ENCODE measurements at places on chromosomes 13 and 19. TPM values are rescaled to one million over a fixed set of nuclear protein-coding genes. Genes with fewer than 3 reads are reported as not detected.

The CD79A gene
- total RNA-seq = 0.70 TPM

The MICU2 gene
- total RNA-seq = 34.1 TPM

The ZNF497 gene
- 8.4 TPM for total RNA-seq

The TRIP10 gene
- 19.0 TPM for total RNA-seq

The ZNF700 gene
- 12.5 TPM for total RNA-seq

The LYPD3 gene
- total RNA-seq = 0.89 TPM

DNA sequence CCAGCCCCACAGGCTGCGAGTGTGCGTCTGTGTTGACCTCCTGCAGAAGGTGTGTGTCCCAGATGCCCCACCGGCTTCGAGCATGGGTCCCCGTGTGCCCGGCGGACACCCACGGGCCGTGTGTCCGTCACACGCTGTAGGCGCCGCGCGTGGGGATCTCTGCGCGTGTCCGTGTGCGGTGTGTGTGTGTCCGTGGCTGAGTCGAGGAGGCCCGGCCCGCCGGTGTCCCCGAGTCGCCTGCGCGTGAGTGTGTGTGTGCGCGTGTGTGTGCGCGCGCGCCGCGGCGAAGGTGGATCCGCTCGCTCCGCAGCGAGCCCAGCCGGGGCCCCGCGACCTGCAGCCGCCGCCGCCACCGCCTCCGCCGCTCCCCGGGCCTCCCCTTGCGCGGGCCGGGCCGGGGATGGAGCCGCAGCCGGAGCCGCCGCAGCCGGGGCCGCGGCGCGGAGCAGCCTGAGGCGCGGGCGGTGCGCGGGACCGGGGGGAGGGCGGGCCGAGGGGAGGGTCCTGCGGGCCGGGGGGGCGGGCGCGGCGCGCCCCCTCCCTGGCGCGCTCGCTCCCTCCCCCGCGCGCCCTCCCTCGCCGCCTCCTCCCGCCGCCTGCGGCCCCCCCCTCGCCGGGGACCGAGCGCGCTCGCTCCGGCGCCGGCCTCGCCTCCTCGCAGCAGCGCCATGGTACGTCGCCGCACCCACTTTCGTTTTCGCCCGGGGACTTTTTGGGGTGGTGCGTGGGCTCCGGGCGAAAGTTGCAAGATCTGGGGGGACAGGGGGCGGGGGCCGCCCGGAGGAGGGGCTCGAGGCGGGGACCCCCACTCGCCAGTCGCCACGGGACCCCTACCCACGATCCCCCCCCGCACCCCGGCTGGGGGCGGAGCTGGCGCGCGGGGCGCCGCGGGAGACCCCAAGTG is 7.1 kb upstream of the NFIC start:
- no peak overlapping the region for H3K27ac ChIP-seq
- peak overlapping the region; percentile 66 for H3K4me3 ChIP-seq
- DNase-seq = no peak

DNA sequence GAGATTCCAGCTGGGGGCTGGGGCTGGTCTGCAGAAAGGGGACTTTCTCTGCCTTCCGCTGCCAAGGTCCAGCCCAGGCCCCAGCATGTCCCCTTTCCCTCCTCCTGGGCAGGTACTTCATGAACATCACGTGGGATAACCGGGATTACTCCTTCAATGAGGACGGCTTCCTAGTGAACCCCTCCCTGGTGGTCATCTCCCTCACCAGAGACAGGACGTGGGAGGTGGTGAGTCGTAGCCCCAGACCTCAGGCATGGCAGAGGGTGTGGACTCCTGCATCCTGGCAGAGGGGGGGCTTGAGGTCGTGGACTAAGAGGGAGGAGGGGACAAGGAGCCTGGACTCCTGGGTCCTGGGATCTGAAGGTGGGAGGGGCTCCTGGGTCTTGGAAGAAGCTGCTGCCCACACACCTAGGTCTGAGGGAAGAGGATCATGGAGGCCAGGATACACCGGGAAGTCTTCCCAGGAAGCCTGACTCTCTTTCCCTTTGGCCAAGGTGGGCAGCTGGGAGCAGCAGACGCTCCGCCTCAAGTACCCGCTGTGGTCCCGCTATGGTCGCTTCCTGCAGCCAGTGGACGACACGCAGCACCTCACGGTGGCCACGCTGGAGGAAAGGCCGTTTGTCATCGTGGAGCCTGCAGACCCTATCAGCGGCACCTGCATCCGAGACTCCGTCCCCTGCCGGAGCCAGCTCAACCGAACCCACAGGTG is 20.6 kb downstream of the GRIN2D start:
- no peak overlapping the region for H3K4me3 ChIP-seq
- peaks cover 22% of the 10 kb centered on the region for H3K4me1 ChIP-seq
- H3K27ac ChIP-seq = no peak overlapping the region
- H3K36me3 ChIP-seq = no peaks in the 10 kb centered on the region
- no peak for DNase-seq

GRCh38 chr19:15110418-15110815 is 3.2 kb downstream of the SYDE1 start:
- peaks cover 12% of the 10 kb centered on the region for H3K36me3 ChIP-seq
- H3K27ac ChIP-seq = no peak overlapping the region
- peaks cover 15% of the 10 kb centered on the region for H3K4me1 ChIP-seq
- no peak for DNase-seq
- H3K4me3 ChIP-seq = peak overlapping the region; percentile 67
- H3K27me3 ChIP-seq = no peaks in the 10 kb centered on the region

DNA sequence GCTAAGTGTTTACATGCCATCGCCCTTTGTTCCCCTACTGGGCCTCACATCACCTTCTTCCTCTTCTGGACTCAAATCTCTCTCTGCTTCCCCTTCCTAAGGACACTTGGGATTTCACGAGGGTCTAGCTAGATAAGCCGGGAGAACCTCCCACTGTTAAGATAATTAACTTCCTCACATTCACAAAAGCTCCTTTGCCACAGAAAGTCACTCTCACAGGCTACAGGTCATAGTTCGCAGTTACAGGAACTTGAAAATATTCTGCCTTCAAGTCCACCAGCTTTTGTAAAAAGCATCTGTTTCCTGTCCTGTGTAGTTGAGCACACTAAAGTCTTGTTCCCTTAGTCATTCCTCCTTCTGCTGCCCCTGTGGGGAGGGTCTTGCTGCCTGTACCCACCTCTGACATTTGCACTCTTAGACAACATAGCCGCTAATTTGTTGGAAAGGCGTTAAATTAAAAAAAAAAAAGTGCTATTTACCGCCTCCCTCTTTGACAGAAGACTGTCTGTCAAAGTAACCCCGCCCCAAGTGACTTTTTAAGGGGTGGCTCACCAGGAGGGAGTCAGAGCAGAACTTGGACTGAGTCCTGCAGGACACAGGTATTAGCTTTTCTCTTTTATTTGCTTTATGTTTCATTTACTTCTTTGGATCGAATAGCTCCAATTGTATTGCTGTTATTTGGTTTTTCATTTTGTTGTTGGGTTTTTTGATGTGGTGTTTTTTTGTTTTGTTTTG is 26.8 kb upstream of the CEACAM21 start:
- peak overlapping the region; percentile 58 for H3K4me3 ChIP-seq
- peaks cover 24% of the 10 kb centered on the region for H3K4me1 ChIP-seq
- peak; percentile 2 for DNase-seq
- peak overlapping the region; percentile 97 for H3K27ac ChIP-seq
- peaks cover 8% of the 10 kb centered on the region for H3K36me3 ChIP-seq

DNA sequence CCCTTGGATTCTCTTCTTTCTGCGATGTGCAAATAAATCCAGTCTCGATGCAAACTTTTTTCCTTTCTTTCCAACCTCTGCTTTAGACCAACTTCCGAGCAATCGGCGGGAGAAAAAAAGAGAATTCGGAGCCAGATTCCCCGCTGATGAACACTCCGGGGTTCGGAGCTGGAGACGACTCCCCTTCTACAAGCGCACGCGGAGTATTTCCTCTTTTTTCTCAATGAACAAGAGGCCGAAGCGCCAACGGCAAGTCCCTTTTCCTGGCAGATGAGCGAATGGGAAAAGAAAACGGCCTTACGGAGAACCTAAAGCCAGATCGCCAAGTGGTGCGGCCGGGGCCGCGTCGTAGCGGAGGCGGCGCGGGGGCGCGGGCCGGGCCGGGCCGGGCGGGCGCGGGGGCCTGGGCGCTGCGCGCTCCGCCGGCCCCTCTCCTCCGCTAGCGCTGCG is 250 bp downstream of the SPRY2 start:
- peaks cover 14% of the 10 kb centered on the region for H3K27me3 ChIP-seq
- H3K27ac ChIP-seq = peak overlapping the region; percentile 99
- no peak for DNase-seq
- H3K4me1 ChIP-seq = peaks cover 52% of the 10 kb centered on the region
- H3K4me3 ChIP-seq = no peak overlapping the region
- peaks cover 22% of the 10 kb centered on the region for H3K36me3 ChIP-seq

GRCh38 chr13:59144700-59145099 is 1019.0 kb downstream of the DIAPH3 start:
- no peak overlapping the region for H3K4me3 ChIP-seq
- no peak for DNase-seq
- H3K27me3 ChIP-seq = no peaks in the 10 kb centered on the region
- no peaks in the 10 kb centered on the region for H3K4me1 ChIP-seq

GRCh38 chr13:112131081-112131712 is 64.2 kb downstream of the SOX1 start:
- H3K36me3 ChIP-seq = no peaks in the 10 kb centered on the region
- DNase-seq = no peak
- H3K27me3 ChIP-seq = no peaks in the 10 kb centered on the region
- peak overlapping the region; percentile 19 for H3K27ac ChIP-seq
- H3K4me1 ChIP-seq = peaks cover 18% of the 10 kb centered on the region

GRCh38 chr13:44884076-44884729 is 105.1 kb downstream of the NUFIP1 start:
- peaks cover 3% of the 10 kb centered on the region for H3K27me3 ChIP-seq
- H3K36me3 ChIP-seq = no peaks in the 10 kb centered on the region
- H3K27ac ChIP-seq = no peak overlapping the region
- DNase-seq = no peak
- no peaks in the 10 kb centered on the region for H3K4me1 ChIP-seq
- H3K4me3 ChIP-seq = no peak overlapping the region

- H3K27ac ChIP-seq = no peak overlapping the region
- H3K36me3 ChIP-seq = peaks cover 4% of the 10 kb centered on the region
- no peak for DNase-seq
- no peak overlapping the region for H3K4me3 ChIP-seq
- H3K4me1 ChIP-seq = peaks cover 71% of the 10 kb centered on the region
Observed at GRCh38 chr13:111215081-111216047, 100.3 kb downstream of the ARHGEF7 start.

DNA sequence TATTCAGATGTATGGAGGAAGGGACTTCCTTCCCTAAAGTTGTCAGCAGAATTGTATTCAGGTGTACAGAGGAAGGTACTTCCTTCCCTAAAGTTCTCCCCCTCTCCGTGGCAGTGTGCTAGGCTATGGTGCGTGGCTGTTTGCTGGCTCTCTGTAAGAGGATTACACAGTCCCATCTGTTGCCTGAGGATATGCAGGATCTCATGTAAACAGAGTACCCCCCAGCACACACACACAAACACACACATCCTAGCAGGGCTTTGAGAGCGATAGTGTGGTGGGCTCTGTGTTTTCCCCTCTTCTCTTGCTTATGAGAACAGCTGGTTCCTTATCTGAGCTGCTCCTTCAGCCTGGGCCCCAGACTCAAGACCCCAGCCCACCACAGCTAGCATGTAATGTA is 10.3 kb downstream of the NEK5 start:
- no peak overlapping the region for H3K4me3 ChIP-seq
- H3K27ac ChIP-seq = no peak overlapping the region
- DNase-seq = no peak
- no peaks in the 10 kb centered on the region for H3K36me3 ChIP-seq
- peaks cover 4% of the 10 kb centered on the region for H3K27me3 ChIP-seq

DNA sequence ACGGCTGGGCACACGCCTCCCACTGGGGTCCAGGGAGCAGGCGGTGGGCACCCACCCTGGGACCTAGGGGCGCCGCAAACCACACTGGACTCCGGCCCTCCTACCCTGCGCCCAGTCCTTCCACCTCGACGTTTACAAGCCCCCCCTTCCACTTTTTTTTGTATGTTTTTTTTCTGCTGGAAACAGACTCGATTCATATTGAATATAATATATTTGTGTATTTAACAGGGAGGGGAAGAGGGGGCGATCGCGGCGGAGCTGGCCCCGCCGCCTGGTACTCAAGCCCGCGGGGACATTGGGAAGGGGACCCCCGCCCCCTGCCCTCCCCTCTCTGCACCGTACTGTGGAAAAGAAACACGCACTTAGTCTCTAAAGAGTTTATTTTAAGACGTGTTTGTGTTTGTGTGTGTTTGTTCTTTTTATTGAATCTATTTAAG is 1.6 kb downstream of the JUNB start:
- no peak for DNase-seq
- H3K27ac ChIP-seq = peak overlapping the region; percentile 27
- peak overlapping the region; percentile 94 for H3K4me3 ChIP-seq
- H3K27me3 ChIP-seq = peaks cover 18% of the 10 kb centered on the region
- no peaks in the 10 kb centered on the region for H3K36me3 ChIP-seq
- H3K4me1 ChIP-seq = peaks cover 51% of the 10 kb centered on the region

DNA sequence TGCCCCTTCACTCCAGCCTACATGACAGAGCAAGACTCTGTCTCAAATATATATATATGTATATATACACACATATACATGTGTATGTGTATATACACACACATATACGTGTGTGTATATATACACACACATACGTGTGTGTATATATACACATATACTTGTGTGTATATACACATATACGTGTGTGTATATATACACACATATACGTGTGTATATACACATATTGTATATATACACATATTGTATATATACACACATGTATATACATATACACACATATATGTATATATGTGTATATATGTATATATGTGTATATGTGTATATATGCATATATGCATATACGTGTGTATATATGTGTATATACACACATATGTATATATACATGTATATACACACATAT is 173.3 kb downstream of the GPC5 start:
- H3K4me3 ChIP-seq = no peak overlapping the region
- no peak overlapping the region for H3K27ac ChIP-seq

- peaks cover 4% of the 10 kb centered on the region for H3K36me3 ChIP-seq
- no peak overlapping the region for H3K27ac ChIP-seq
- DNase-seq = no peak
- no peak overlapping the region for H3K4me3 ChIP-seq
Observed at GRCh38 chr19:41697198-41697855, 9.3 kb upstream of the CEACAM7 start.

- H3K4me1 ChIP-seq = peaks cover 18% of the 10 kb centered on the region
- no peak for DNase-seq
- H3K27me3 ChIP-seq = no peaks in the 10 kb centered on the region
Observed at GRCh38 chr13:74675182-74675581, 541.0 kb upstream of the KLF12 start.

DNA sequence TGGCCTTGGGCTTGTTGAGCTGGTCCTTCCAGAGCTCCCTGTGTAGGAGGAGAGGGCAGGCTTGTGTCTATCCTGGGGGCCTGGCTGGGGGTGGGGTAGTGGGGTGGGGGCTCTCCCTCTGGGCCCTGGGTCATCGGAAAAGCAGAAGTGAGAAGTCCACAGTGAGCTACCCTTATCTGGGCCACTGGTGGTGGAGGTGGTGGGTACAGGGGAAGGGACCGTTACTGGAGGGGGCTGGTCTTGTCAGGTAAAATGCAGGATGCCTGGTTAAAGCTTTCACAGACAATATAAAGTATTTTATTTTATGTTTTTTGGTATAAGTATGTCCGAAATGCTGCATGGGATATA is 342 bp upstream of the SIGLEC10 start:
- H3K4me1 ChIP-seq = no peaks in the 10 kb centered on the region
- peaks cover 24% of the 10 kb centered on the region for H3K27me3 ChIP-seq
- H3K4me3 ChIP-seq = no peak overlapping the region
- H3K36me3 ChIP-seq = no peaks in the 10 kb centered on the region
